ENCODE measurements at places on chromosomes 1 and 21. TPM values are rescaled to one million over a fixed set of nuclear protein-coding genes. Genes with fewer than 3 reads are reported as not detected.
A peak's percentile ranks its signal among the peaks of the same experiment; 100 is the strongest.

DNA sequence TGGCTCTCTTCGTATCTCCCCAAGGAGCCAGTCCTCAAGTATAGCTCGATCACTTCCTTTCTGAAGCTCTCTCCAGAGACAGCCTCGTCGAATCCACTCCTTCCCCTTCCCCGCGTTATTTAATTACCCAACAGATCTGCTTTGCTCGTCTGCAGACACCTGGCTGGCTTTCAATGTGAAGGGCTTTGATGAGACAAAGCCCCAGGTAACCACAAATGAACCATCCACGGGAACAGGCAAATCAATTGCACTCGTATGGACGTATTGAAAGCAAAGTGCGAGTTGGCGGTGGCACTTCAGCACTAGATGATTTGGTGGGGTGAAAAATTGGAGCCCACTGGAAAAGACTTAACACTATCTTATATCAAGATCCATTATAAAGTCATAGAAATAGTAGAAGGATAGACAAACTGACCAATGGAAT, 364 bp upstream of the BCAR3 start:
- H3K4me1 ChIP-seq = peaks cover 8% of the 10 kb centered on the region
- H3K27ac ChIP-seq = no peak overlapping the region
- H3K4me3 ChIP-seq = peak overlapping the region; percentile 57
- no peak for DNase-seq

DNA sequence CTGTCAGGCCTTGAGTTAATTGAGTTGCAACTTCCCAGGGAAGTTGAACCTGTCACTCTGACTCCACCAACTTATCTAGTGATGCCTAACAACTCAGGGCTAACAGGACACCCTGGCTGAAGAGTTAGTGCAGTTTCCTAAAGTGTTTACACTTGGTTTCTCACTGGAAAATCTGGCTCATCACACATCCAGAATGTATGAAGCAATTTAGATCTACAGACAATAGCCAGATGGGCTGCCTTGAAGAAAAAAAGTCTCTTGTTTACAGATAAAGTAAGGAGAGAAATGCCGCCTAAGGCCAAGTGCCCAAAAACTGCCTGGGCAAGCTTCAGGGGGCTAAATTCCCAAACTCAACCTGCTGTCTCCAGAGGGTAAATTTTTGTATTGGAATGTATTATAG, 446.3 kb upstream of the NCAM2 start:
- no peak for DNase-seq
- no peak overlapping the region for H3K27ac ChIP-seq
- H3K4me3 ChIP-seq = no peak overlapping the region

- H3K4me3 ChIP-seq = no peak overlapping the region
- no peaks in the 10 kb centered on the region for H3K27me3 ChIP-seq
- H3K27ac ChIP-seq = no peak overlapping the region
- no peaks in the 10 kb centered on the region for H3K4me1 ChIP-seq
- peaks cover 22% of the 10 kb centered on the region for H3K36me3 ChIP-seq
These were observed 37.7 kb downstream of the SH3GLB1 start for GRCh38 chr1:86741947-86742572.

- H3K27ac ChIP-seq = no peak overlapping the region
- H3K4me1 ChIP-seq = no peaks in the 10 kb centered on the region
- H3K4me3 ChIP-seq = no peak overlapping the region
- DNase-seq = no peak
These were observed 139.7 kb downstream of the MAGI3 start for GRCh38 chr1:113530021-113530420.

DNA sequence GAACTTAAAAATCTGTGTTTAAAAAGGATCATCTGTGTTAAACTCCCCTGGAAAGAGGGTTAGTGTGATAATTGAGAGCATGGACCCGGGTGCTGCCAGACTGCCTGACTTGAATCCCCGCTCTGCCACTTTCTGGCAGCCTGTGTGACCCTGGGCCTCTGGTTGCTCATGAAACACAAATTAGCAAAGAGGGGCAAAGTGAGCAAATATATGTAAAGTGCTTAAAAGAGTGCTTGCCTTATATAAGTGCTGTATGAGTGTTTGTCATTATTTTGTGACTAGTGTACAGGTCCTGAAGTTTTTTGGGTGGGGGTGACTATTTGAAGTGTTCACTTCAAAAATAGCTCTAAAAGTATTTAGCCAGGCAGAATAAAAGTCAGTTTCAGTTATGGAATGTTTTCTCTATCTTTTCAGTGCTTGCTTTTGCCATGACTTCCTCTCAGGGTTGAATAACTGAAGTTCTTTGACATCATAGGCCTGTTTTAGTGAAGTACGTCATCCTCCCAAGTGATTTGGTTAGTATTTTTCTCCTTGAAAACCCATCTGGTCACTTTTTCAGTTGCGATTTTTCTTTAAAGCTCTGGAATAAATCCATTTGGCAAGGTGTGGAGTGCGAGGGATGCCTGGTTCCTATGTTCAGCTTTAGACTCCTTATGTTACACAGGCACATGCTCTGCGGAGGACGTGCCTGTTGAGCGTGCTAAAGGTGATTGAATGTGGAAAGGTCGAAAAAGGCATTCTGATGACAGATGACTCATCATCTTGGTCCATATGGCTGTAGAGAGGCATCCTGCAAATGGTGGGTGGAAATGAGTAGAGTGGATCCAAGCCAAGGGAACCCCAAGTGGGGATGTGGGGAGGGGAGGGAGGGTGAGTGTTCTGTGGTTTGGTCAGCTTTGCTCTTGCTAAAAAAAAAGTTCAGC, 47.8 kb downstream of the AK4 start:
- H3K4me1 ChIP-seq = peaks cover 8% of the 10 kb centered on the region
- H3K27me3 ChIP-seq = no peaks in the 10 kb centered on the region
- H3K36me3 ChIP-seq = peaks cover 45% of the 10 kb centered on the region
- no peak overlapping the region for H3K4me3 ChIP-seq
- H3K27ac ChIP-seq = no peak overlapping the region

DNA sequence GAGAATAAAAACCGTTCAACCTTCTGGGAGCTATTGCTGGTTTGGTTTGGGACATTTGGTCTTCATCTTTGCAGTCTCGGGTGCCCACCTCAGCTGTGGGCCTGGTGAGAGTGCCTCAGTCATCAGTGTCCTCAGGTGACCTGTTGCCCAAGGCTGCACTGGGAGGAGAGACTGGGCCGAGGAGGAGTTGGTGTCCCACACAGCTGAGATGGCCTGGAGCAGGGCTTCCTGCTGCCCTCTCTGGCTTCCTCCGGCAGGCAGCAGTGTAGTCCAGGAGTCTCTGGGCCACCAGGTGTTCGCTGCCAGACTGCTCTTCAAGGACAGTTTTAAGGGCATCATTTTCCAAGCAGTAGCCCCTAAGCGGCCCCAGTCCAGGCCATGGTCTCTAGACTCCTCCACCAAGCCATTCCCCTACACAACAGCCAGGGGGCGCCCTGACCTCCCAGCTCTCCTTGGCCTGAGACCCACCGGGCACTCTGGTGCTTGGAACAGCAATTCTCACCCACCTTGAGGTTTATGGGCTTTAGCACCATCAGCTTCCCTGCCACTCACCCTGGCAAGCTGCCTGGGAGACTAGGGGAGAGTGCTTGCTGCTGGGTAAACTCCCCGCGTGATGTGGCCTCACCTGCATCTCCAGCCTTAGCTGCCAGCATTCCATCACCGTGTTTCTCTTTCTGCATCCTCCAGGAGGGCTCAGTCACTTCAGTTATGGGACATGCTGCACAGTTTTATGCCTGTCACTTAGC, 9.1 kb upstream of the SYTL1 start:
- H3K27ac ChIP-seq = no peak overlapping the region
- peaks cover 27% of the 10 kb centered on the region for H3K4me1 ChIP-seq
- H3K4me3 ChIP-seq = no peak overlapping the region
- H3K36me3 ChIP-seq = peaks cover 22% of the 10 kb centered on the region
- H3K27me3 ChIP-seq = no peaks in the 10 kb centered on the region

GRCh38 chr1:85998105-85998855, 158.3 kb downstream of the COL24A1 start:
- no peak overlapping the region for H3K4me3 ChIP-seq
- no peak for DNase-seq
- peaks cover 1% of the 10 kb centered on the region for H3K27me3 ChIP-seq
- H3K36me3 ChIP-seq = no peaks in the 10 kb centered on the region

DNA sequence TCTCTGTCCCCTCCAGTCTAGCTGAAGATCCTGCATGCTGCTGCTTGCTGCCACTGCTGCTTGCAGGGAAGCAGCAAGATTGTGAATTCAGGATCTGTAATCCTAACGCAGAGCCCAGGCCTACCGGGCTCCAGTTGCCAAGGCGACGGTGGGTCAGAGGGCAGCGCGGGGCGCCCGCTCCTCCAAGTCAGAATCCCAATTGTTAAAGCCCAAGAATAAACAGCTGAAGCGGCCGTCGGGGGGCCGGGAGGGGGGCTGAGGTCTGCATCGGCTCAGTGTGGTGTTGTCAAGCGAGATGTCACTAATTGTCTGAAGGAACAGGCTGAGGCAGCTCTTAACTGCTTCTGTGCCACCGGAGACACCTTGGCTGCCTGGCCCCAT, 36.8 kb downstream of the AHDC1 start:
- H3K4me1 ChIP-seq = peaks cover 31% of the 10 kb centered on the region
- no peak for DNase-seq
- no peaks in the 10 kb centered on the region for H3K36me3 ChIP-seq
- H3K27me3 ChIP-seq = no peaks in the 10 kb centered on the region
- no peak overlapping the region for H3K4me3 ChIP-seq

DNA sequence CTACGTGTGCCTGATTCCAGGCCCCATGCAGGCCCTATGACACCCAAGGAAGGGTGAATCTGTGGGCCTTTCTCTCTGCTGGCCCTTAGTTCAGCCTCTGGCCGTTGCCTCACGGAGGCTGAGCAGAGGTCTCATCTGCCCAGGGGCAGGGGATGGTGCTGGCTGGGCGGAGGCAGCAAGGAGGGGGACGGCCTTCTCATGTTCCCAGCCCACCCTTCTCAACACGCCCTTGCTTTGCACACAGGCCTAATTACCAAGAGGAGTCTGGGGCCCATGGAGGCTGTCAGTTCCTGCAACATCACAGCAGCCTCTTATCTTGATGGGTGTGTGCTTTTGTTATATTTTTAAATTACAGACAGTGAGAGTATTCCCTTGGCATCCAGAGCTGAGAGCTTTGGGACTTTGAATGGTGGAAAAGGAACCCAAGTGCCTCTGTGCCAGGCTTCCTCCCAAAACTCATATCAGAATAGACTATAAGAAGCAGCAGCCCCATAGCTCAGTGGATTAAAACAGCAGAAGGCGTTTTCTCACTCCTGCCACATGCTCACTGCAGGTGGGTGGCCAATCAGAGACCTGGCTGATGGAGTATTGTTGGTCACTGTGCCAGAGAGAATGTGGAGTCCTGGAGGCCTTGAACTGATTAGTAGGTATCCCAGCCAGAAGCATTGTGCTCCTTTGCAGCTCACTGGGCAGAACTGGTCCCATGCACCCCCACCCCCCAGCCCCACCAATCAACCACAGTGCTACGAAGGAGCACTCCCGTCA, 164.9 kb downstream of the CAMTA1 start:
- no peaks in the 10 kb centered on the region for H3K27me3 ChIP-seq
- no peak overlapping the region for H3K4me3 ChIP-seq
- DNase-seq = no peak

GRCh38 chr1:230848235-230848634, 20.1 kb downstream of the C1orf198 start:
- no peak for DNase-seq
- H3K4me3 ChIP-seq = no peak overlapping the region
- H3K27ac ChIP-seq = no peak overlapping the region
- peaks cover 10% of the 10 kb centered on the region for H3K36me3 ChIP-seq
- H3K27me3 ChIP-seq = no peaks in the 10 kb centered on the region
- H3K4me1 ChIP-seq = no peaks in the 10 kb centered on the region

DNA sequence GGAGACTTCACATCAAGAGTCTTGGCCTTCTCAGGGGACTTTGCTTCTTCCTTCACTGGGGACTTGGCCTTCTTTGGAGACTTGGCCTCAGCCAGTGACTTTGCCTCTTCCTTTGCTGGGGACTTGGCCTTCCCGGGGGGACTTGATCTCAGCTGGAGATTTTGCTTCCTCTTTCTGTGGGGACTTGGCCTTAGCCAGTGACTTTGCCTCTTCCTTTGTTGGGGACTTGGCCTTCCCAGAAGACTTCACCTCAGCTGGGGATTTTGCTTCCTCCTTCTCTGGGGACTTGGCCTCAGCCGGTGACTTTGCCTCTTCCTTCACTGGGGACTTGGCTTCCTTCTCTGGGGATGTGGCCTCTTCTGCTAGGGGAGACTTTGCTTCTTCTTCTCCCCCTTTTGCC, 13.5 kb upstream of the CD2 start:
- H3K27me3 ChIP-seq = no peaks in the 10 kb centered on the region
- H3K4me3 ChIP-seq = no peak overlapping the region
- H3K4me1 ChIP-seq = peaks cover 56% of the 10 kb centered on the region
- DNase-seq = no peak
- H3K27ac ChIP-seq = peak overlapping the region; percentile 100

DNA sequence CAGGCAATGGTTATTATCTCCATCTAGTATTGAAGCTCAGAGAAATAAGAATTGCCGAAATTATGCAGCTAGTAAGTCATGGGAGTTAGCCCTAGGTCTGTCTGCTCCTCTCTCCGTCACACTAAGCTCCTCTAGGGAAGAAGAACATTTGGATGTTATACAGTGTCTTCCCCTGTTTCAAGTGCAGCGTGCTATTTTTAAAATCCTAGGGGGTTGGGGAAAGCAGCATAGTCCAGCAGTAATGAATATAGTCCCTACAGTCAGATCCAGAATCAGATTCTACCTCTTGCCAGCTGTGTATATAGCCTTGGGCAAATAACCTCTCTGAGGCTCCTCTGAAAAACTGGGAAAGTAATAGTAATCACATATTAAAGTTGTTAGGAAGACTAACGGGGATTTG, 44.5 kb upstream of the OSBPL9 start:
- no peak overlapping the region for H3K4me3 ChIP-seq
- H3K4me1 ChIP-seq = peaks cover 49% of the 10 kb centered on the region
- H3K27ac ChIP-seq = no peak overlapping the region
- no peaks in the 10 kb centered on the region for H3K36me3 ChIP-seq

DNA sequence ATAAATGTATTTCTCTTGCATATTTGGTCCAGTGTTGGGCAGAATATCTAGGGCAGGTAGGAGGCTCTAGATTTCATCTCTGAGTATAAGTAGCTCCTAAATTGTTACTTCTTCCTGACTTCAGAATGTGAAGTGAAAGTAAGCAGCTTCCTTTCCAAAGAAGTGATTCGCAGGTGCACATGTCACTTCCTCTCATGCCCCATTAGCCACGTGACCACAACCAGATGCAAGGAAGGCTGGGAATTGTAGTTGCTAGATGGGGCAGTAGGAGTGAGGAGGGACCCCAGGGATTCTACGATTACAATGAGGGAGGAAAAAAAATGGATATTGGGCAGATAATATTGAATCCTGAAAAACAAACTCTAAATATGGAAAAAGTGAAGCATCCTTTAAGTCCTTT, 113.2 kb upstream of the CYYR1 start:
- H3K4me3 ChIP-seq = no peak overlapping the region
- H3K36me3 ChIP-seq = no peaks in the 10 kb centered on the region
- DNase-seq = peak; percentile 58
- peaks cover 4% of the 10 kb centered on the region for H3K4me1 ChIP-seq
- H3K27ac ChIP-seq = no peak overlapping the region
- H3K27me3 ChIP-seq = peaks cover 1% of the 10 kb centered on the region

ILDR2 gene
- total RNA-seq = 14.3 TPM

PLCH2 gene
- 6.0 TPM for total RNA-seq

HTR6 gene
- not detected for total RNA-seq

TRIM67 gene
- total RNA-seq = not detected

GPR3 gene
- 1.1 TPM for total RNA-seq

TMEM82 gene
- not detected for total RNA-seq

SYDE2 gene
- 4.8 TPM for total RNA-seq

KCND3 gene
- not detected for total RNA-seq

NOTCH2NLA gene
- 21.9 TPM for total RNA-seq
